ENCODE measurements at places on chromosomes 5 and 9.

DNA sequence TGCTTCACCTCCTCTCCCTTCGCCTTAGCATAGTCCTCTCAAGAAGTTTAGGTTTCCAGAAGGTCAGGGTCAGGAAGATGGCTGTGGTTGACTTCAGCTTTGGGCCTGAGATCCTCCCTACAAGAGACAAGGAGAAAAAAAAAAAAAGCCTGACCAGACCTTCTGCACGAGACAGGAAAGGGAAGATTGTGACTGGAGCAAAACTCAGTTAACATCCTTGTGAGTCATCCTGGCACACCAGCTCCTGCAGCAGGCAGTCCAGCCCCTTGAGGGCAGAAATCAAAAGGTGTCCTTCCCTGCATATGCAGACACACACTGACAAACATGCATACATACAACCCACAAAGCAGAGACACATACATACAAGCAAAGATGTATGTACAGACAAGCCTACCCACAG, 18.0 kb upstream of the ENHO start:
- DNase-seq, result no peak

GRCh38 chr9:15249981-15250380, 57.0 kb downstream of the TTC39B start:
- DNase-seq, result no peak

DNA sequence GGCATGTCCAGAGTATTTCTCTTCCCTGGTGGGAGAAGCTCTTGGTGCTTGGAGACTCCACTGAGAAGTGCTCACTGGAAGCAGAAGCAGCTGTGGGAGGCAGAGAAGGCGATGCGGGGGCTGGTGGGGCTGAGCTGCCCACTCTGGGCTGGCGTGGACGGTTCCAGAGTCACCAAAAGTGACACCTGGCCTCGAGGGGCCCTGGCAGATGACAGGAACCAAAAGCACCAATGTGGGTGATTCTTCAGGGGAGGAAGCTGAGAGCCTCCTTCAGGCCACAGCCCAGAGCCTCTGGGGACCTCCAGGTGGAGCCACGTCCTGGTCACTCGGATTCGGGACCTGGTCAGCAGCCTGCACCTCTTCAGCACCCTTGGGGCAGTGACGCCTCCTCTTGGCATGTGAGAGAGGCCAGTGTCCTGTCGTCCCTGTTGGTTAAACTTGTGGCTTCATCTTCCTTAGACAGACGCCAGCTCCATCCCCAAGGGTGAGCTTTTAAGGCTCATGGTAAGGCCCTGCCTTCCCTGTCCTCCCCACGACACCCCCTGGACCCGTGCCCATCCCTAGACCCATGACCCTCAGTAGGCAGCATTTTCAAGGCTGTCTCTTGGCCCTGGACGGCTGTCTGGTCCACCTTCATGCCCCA, 78.7 kb upstream of the IRX4 start:
- no peak for DNase-seq

GRCh38 chr9:86775718-86776117, 171.6 kb downstream of the GAS1 start:
- no peak for DNase-seq

DNA sequence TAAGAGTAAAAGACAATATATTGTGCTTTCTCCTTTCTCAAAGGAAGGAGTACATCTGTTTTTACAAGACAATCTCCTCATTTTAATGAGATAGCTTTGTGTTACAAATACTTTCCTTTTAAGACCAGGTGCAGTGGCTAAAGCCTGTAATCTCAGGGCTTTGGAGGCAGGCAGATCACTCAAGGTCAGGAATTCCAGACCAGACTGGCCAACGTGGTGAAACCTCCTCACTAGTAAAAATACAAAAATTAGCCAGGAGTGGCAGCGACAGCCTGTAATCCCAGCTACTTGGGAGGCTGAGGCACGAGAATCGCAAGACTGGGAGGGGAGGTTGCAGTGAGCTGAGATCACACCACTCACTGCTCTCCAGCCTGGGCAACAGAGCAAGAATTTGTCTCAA, 11.8 kb downstream of the TMEM161B start:
- no peak for DNase-seq

- no peak for DNase-seq
Observed at GRCh38 chr9:114301798-114302565, 20.9 kb upstream of the ORM1 start.

- no peak for DNase-seq
Observed at GRCh38 chr9:134174526-134175290, 10.3 kb upstream of the RNU6ATAC start.

DNA sequence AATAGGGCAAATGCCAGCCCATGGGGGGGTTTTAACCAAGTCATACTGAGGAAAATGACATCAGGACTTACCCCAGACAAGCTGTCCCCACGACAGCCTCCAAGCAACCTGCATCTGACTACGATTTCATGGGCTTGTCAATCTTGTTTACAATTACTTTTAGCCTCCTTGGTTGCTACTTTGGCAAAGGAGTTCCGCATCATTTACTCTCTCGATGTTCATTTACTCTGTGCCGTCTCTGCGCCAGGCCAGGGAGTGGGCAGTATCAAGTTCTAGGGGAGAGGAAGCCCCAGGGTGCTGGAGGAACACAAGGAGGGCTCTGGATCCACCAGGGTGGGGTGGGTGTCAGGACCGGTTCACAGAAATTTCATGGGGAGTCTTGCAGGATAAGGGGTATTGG, 23.9 kb downstream of the PTPN3 start:
- no peak for DNase-seq

- no peak for DNase-seq
Observed at GRCh38 chr9:86892576-86892975, 54.7 kb downstream of the GAS1 start.

DNA sequence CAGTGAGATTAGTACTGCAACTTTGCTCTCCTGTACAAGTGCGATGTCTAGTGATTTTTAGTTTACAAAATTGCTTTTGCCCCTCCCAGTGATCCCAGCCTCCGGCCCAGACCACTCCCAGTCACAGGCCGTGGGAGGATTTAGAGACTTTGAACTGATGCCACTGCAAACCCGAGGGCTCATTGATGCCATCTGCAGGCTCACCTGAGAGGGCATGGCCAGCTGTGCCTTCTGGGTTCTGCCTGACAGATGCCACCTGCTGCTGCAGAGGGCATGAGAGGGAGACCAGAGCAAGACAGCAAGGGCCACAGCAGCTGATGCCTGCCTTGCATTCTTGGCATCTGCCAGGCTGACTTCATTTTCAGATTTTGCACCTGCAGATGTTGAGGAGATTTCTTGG, 593.8 kb downstream of the CDK5RAP2 start:
- no peak for DNase-seq
